ENCODE measurements at places on chromosomes 2 and 18.

- no peak for DNase-seq
These were observed 54.0 kb upstream of the CCBE1 start for GRCh38 chr18:59751186-59751585.

- no peak for DNase-seq
These were observed 167.9 kb upstream of the NXPH2 start for GRCh38 chr2:138948070-138948539.

GRCh38 chr2:17242813-17243485 lies 275.3 kb downstream of the RAD51AP2 start:
- no peak for DNase-seq

DNA sequence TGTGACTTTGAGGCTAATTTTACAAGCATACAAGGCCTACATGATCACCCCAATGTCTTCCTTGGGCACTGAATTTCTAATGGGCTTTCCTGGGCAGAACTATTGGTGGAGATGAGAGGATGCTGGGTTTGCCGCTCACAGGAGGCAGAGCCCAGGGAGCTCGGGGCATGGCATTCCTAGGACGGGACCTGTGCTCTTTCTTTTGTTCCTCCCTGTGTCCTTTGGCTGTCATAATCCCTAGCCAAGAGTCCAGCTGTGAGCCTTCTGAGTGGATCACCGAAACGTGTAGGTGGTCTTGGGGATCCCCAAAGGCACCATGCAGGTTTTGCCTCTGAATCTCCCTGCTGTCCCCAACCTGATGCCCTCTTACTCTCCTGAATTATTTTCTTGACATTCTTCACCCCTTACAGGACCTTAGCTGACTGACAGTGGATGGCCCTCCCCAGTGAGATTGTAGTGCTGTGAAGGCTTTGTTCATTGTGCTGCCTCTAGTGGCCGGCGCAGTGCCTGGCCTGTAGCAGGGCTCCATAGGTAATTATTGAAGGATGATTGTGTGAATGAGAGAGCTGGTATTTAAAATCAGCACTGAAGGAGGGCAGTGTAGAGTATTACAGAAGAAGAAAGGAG lies 221.9 kb downstream of the ZNF407 start:
- no peak for DNase-seq

GRCh38 chr2:168814939-168815907 lies 12.8 kb downstream of the NOSTRIN start:
- no peak for DNase-seq

- DNase-seq = no peak
These were observed 48.8 kb upstream of the SMAD7 start for GRCh38 chr18:48999569-48999968.

GRCh38 chr2:120583121-120583520 lies 152.5 kb upstream of the GLI2 start:
- no peak for DNase-seq

- peak; percentile 35 for DNase-seq
These were observed 106.0 kb downstream of the COPS8 start for GRCh38 chr2:237191714-237192081.

DNA sequence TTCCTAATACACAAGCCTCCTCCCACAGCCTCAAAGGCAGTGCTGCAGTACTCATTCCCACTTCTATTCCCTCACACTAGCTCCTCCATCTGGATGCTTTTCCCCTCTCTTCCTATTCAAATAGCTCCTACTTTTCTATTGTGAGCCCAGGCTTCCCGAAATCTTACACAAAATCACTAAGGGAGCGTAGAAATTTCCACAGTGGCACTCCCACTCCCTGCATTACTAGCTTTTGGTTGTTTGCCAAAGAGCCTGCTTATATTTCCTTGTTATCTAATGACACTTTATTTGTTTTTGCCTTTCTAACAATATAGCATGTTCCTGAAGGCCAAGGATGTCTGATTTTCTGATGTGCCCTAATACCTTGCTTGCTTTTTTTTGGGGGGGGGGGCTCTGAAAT lies 10.9 kb downstream of the EPAS1 start:
- DNase-seq = peak; percentile 65

DNA sequence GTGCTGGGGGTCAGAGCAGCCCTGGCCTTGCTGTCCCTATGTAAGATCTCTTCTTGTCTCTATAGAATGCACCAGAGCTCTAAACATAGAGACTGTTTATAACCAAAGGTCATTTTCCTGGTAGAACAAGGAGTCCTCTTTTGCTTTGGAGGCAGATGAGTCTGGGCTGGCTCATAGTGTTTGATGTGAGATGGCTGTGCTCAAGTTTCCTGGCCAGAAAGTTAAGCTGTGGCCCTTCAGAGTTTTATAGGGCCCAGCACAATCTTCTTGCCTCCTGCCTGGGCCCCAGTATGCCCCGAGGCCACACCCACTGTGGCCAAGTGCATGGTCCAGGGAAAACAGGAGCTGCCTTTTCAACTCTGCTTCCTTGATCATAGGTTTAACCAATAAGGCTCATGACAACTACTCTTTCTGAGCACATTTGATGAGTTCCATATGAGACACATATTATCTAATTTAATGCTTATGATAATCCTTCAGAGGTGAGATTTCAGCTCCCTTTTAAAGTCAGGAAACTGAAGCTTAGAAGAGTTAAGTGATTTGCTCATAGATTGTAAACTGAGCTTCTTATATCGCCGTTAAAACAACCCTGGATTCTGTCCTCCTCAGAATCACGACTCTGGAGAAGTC lies 66.3 kb downstream of the MYCN start:
- no peak for DNase-seq

- no peak for DNase-seq
These were observed 44.0 kb upstream of the ARHGAP15 start for GRCh38 chr2:143085125-143085784.

- no peak for DNase-seq
These were observed 87.9 kb downstream of the CNTNAP5 start for GRCh38 chr2:124112966-124113365.

GRCh38 chr2:133486771-133487191 lies 81.5 kb downstream of the NCKAP5 start:
- no peak for DNase-seq

DNA sequence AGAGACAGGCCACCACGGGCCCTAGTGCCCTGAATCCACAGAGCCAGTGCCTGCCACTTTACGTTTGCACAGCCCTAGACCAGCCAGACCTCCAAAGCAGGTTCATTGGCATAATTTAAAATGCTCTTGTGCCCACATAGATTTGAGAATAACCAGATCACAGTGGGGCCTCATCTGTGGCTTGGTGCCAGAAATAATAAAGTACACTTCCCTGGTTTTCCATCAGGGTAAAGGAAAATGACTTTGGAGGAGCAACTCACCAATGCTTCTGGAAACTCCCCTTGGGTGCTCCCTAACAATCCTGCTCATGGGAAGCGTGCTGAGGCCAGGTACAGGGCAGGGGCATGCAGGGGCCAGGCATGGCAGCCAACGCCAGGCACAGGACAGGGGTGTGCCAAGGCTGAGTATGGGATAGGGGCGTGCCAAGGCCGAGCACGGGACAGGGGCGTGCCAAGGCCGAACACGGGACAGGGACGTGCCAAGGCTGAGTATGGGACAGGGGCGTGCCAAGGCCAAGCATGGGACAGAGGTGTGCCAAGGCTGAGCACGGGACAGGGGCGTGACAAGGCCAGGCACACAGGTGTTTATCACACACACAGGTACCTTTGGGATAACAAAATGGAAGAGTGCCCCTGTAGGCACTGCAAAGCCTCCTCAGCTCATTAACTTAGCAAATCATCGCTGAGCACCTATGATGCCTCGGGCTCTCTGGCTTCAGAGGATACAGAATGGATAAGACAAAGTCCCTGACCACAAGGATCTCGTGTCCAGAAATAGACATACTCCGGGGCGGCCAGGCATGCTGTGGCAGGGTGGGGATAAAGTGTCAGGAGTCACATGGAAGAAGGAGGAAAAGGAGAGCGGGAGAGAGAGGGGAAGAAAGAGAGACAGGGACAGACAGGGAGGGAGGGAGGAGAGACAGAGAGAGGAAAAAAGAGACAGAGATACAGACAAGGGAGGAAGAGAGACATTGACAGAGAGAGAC lies 334.7 kb downstream of the EIPR1 start:
- no peak for DNase-seq

DNA sequence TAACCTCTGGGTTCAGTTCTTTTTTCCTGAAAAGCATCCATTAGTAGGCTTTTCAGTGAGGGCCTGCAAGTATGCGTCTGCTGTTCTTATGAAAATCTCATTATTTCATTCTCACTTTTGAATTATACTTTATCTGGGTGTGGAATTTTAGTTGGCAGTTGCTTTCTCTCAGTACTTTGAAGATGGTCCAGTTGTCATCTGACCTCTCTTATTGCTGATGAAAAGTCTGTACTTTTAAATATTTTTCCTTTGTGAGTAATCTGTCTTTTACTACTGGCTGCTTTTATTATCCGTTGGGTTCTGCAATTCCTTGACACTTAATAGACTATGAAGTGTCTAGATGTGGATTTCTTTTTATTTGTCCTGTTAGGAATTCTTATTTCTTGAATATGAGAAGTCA lies 307.8 kb downstream of the CYP26B1 start:
- no peak for DNase-seq

DNA sequence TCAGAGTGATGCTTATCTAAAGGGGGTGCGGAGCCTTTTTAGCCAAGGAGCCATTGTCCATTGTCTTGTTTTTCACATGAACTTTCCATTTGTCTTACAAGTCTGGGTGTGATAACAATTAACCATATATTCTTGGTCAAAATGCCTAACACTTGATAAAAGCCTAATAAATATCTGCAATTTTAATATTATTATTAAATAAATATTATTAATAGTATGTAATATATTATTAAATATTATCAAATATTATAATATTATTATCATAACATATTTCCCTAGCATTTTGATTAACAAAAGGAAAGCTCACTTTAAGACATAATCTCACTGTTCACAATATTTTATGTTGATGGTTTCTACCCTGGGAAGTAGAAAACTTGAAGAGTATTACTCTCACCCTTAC lies 1143.6 kb upstream of the GYPC start:
- DNase-seq = no peak

DNA sequence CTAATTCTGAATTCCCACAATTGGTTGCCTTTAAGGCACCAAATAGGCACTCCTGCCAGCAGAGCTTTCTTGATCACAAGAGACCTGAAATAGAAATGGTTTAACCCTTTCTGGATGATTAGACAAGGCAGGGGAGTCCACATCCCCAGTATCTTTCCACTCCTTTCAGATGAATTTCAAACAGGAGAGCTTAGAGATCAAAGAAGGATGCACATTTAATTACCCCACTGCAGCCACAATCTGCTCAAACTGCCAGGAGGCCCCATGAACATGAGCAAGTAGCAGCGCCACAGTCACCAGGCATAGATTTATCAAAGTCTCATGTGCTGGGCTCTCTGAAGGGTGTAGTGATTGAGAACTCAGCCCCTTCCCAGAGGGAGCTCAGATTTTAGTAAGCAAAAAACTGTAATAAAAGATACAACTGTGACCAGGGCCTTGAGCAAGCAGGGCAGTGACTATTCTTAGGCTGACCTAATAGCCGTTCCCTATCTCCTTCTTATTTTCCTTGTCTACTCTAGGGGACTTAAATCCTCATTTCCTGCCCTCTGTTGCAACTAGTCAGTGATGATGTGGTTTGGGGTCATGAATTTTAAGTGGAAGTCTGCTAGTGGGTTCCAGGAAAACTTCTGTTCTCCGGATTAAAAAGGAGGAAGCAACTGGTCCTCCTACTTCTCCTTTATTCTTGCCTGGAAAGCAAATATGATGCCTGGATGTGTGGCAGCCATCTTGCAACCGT lies 53.7 kb downstream of the SLC4A3 start:
- no peak for DNase-seq

GRCh38 chr2:42199626-42200025 lies 30.5 kb downstream of the EML4 start:
- DNase-seq = no peak

GRCh38 chr2:225274751-225275150 lies 124.8 kb upstream of the NYAP2 start:
- DNase-seq = no peak

GRCh38 chr2:195612611-195613495 lies 44.2 kb upstream of the SLC39A10 start:
- DNase-seq = peak; percentile 66

DNA sequence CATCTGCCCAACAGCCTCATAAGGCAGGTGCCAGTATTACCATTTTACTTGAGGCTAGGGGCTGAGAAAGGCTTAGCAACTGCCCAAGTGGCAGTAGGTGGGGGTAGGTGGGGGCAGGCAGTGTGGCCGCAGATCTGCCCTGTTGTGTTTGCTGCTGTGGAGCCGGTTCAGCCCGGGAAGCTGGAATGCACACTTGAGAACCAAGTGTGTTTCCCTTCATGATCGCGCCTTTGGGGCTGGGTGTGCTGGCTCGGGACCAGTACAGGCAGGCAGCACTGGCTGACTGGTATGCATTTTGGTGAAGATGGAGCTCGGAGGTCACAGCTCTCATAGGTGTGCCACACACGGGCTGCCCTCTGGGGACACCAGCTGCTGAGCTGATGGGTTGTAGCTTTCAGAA lies 85.1 kb downstream of the CABLES1 start:
- DNase-seq = peak; percentile 50

DNA sequence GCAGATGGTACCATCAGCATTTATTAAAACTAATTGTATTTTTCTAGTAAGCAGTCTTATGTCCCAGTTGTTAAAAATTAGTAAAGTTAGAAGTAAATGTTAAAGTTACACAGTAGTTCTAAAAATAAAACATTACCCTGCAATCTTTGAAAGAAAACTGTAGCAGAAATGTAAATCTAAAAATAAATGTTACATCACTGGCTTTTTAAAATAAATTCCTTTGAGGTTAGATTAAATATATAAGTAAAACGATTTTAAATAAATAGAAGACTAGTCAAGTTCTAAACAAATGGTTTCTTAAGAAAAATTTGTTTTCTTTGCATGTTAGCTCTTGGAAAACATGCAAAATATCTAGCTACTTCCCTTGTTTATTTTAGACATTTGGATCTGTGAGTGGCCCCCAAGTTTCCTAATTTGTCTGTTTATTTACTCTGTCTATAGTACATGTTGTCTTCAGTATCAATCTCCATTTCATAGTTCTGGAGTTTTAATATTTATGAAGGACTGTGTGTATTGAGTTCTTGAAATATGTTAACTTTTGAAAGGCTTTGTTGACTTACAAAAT lies 58.2 kb downstream of the GLS start:
- DNase-seq = peak; percentile 50

- DNase-seq = no peak
These were observed 31.6 kb upstream of the ROCK2 start for GRCh38 chr2:11376071-11376470.

- no peak for DNase-seq
These were observed 189.7 kb downstream of the ADCYAP1 start for GRCh38 chr18:1094409-1094808.

- DNase-seq = no peak
These were observed 423.1 kb upstream of the POU3F3 start for GRCh38 chr2:104430852-104431251.

- no peak for DNase-seq
These were observed 90.1 kb downstream of the ALPK2 start for GRCh38 chr18:58538604-58539386.
